Stimulated activated CD4-positive, alpha-beta T cell treated with anti-CD3 and anti-CD28 coated beads, TNF-alpha, amount 100 ng/mL, for 4 hours (primary cell): ENCODE measurements at places on chromosomes 7 and 10.

DNA sequence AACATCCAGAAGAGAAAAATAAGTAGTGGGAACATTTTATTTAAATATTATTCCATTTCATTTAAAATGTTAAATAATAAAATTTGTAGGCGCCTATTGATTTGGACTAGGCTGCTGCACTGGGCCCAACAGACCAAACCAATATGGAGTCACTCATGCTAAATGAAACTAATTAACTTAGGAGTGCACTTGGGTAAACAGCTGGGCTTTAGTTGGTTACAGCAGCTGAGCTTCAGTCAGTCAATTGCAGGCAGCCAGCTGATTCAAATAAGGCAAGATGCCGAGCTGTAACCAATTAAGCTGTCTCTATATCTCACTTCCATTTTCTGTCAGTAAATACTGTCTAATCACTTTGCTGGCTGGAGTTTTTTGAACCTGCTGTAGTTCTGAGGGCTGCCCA lies 102.1 kb upstream of the WDR11 start:
- no peak for DNase-seq

DNA sequence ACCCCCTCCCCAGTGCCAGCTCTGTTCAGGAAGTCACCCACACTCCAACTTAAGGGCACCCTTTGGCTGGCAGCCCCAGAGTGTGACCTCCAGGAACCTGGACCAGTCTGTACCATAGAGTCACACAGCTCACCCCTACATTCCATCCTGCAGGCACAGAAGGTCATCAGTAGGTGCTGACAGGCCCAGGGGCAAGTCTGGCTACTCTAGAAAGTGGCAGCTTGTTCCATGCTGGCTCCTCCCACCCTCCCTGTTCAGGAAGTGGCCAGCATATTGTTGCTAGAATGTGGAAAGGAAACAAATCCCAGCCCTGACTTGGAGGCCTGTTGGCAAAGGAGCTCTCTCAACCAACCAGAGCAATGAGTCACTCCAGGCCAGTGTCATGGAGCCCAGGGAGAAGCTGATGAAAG lies 3.2 kb upstream of the NCOA4 start:
- DNase-seq, result no peak

- no peak for DNase-seq
These were observed 129.9 kb upstream of the ZNF32 start for GRCh38 chr10:43778571-43778970.

DNA sequence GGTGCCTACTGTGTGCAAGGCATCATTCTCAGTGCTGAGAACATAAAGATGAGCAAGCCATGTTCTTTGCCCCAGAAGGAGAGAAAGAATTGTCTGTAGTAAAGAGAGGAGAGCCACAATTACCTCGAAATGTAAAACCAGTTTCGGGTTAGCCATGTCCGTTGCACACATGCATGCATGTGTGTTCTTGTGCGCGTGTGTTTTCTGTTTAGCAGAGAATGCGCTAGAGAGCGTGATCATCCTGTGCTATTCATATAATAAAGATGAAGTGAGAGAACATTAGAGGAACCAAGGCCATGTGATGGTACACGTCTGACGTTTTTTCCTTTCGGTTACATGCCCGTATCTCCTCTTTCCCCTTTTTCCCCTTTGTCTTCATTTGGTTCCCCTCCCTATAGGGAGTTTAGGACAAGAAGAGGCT lies 158.2 kb downstream of the CELF2 start:
- no peak for DNase-seq

DNA sequence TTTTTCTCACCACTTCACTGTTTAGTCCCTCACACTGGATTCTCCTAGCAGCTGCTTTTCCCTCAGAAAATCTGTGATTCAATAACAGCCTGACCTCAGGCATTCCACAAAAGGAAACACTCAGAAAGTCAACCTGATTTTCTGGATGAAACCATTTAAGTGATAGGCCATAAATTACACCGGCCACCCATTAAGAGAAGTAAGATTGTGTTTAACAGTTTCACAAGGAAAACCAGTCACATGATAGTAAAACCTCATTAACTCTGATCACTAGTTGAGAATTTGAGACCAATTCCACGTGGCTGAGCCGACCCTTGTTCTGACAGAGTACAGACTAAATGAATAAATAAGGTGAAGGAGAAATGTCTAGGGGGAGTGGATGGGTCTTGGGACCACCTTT lies 7.7 kb downstream of the GRM8 start:
- DNase-seq, result no peak

DNA sequence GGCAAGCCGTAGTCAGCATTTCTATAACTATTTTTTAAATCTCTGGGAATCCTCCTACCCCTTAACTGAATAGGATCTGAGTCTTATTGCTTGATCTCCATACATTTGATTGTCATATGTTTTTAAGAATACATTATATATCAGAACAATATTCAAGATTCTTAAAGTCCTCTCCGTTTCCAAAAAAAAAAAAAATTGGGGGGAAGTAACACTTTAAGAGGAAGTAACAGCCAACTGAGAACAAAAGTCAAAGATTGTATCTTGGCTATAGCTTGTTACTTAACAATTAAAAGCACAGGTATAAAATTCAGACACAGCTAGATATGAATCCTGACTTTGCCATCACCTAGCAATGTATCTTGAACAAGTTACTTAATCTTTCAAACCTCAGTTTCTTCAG lies 169.9 kb upstream of the ADO start:
- DNase-seq, result no peak

- DNase-seq, result no peak
These were observed 635 bp downstream of the ZNF32 start for GRCh38 chr10:43648095-43648397.

DNA sequence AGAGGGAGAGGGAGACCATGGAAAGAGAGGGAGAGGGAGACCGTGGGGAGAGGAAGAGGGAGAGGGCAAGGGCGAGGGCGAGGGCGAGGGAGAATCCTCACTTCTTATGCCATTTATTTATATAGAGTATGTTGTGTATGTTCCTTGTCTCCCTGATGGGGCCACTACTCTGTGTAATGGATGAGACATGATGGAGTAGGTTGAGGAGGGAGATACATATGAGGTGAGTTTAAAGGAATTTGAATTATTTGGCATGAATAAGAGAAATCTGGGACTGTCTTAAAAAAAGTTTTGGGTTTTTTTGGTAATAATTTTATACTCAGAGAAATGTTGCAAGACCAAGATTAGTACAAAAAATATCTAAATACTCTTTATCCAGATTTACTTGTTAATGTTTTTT lies 20.1 kb downstream of the CCSER2 start:
- DNase-seq, result no peak

DNA sequence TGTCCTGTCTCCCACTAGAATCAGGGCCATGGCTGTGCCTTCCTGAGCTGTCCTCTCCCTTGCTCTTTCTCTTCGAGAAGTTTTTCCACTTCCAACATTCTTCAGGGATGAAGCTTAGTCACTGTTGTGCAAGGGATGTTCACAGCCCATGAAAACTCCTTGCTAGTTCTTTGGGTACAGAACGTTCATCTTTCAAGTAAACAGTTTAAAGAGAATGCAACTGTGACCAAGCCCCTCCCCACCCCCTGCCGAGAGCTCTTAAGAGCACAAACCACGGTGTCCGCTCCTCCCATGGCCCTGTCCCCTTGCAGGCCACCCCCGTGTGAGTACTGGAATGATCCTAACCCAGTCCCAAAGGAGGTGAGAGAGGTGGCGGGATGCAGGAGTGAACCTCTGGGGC lies 161.1 kb upstream of the RHEB start:
- no peak for DNase-seq

DNA sequence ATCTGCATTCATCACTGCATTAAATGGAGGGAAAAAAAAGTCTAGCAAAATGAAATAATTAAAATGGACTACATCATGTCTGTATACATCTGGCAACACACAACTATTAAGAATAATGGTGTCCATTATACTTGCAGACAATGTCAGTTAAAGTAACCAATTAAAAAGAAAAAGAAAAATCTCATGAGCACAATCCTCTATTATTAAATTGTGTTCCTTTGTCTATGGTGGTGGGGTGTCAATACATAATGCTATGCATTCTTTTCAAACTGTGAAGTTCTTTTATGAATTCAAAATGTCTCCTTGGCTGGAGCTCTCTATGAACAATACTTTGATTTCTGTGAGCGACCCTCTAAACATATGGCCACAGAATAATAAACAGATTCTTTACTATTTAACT lies 63.5 kb downstream of the NRP1 start:
- DNase-seq, result no peak

GRCh38 chr7:5557920-5558401 lies 134.3 kb upstream of the TNRC18 start:
- DNase-seq, result no peak

DNA sequence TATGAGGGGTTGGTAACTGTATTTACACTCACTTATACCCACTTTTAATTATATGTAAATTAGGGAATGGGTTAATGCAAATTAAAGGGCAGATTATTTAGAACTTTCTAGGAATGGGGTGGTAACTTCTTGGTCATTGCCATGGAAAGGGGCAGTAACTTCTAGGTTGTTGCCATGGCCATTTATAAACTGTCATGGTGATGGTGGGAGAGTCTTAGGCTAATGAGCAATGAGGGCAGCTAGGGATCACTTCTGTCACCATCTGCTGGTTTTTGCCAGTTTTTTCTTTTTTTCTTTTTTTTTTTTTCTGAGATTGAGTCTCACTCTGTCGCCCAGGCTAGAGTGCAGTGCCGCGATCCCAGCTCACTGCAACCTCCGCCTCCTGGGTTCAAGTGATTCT lies 33.1 kb downstream of the NAPEPLD start:
- DNase-seq, result no peak

DNA sequence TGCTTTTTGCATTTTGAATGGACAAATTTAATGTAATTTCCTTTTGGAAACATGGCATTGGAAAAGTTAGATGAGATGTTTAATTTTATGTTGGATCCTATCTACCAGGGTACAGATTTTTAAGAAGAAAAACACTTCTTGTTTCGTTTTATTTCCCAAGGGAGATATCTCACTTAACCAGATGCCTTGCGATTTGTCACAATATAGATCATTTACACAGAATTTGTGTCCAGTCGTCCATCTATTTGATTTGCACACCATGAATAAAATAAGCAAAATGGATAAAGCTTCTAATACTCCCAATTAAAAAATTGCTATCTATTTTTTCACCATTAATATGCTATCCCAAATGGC lies 25.7 kb downstream of the HDAC9 start:
- no peak for DNase-seq

GRCh38 chr10:103916254-103916653 lies 1.7 kb downstream of the STN1 start:
- DNase-seq, result no peak

- peak; percentile 9 for DNase-seq
These were observed 3.1 kb downstream of the HERPUD2 start for GRCh38 chr7:35691827-35692307.
